B cell (primary cell): ENCODE measurements at places on chromosomes 2 and 18.
A peak's percentile ranks its signal among the peaks of the same experiment; 100 is the strongest.

DNA sequence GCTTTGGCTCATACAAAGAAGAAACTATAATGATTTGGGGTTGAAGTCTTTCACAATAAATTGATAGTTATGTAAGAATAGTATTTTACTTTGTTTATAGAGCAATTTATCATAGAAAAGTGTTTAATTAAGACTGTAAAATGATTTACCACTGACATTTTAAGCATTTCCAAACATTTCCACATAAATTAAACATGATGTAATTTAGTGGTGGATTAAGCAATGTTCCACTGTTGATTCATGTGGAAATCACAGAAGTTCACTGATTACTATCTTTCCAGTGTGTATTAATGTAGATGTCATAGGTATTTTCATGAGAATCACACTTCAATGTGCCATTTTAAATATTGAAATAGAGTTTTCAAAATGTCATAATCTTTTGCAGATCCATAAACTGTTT is 40.1 kb upstream of the GRB14 start:
- no peak overlapping the region for H3K27ac ChIP-seq
- no peaks in the 10 kb centered on the region for H3K36me3 ChIP-seq
- DNase-seq, result no peak
- H3K27me3 ChIP-seq, result no peaks in the 10 kb centered on the region

GRCh38 chr2:231612109-231612455 is 19.4 kb downstream of the TEX44 start:
- H3K36me3 ChIP-seq, result no peaks in the 10 kb centered on the region
- no peaks in the 10 kb centered on the region for H3K27me3 ChIP-seq
- no peak overlapping the region for H3K4me3 ChIP-seq
- H3K4me1 ChIP-seq, result peaks cover 21% of the 10 kb centered on the region
- peak overlapping the region; percentile 10 for H3K27ac ChIP-seq
- DNase-seq, result no peak

DNA sequence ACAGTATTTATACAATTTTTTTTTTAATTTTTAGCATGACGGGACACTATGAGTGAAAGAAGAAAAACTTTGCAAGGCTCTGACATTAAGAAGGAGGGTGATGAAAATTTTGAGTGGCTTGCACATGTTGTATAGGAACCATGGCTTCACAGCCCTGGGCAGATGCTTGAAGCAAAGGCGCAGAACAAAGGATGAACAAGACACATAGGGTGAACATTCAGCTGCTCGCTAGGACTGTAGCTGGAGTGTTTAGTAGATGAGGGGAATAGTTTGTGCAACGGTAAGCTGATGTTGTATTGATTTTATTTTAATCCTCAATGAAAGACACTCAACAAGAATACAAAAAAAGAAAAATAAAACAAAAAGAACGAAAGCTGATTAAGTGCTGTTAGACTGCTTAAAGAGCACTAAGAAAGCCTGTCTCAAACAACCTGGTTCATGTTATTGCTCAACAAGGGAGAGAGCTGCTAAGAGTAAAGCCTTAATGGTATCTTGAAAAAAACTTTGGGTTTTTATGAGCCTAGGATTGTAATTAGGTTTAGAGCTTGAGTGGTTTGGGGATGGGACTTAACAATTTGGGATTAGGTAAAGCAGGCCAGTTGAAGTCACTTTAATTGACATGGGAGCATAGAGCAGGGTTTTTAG is 41.2 kb upstream of the GCFC2 start:
- no peak overlapping the region for H3K4me3 ChIP-seq
- H3K4me1 ChIP-seq, result no peaks in the 10 kb centered on the region
- DNase-seq, result no peak
- no peaks in the 10 kb centered on the region for H3K27me3 ChIP-seq
- H3K36me3 ChIP-seq, result no peaks in the 10 kb centered on the region
- no peak overlapping the region for H3K27ac ChIP-seq

GRCh38 chr2:216851486-216852090 is 8.3 kb downstream of the TNP1 start:
- no peaks in the 10 kb centered on the region for H3K4me1 ChIP-seq
- no peak overlapping the region for H3K27ac ChIP-seq
- H3K27me3 ChIP-seq, result no peaks in the 10 kb centered on the region
- H3K36me3 ChIP-seq, result no peaks in the 10 kb centered on the region
- no peak overlapping the region for H3K4me3 ChIP-seq
- DNase-seq, result no peak

- peak; percentile 90 for DNase-seq
- H3K27me3 ChIP-seq, result no peaks in the 10 kb centered on the region
- H3K4me3 ChIP-seq, result no peak overlapping the region
- peak overlapping the region; percentile 98 for H3K27ac ChIP-seq
- peaks cover 45% of the 10 kb centered on the region for H3K4me1 ChIP-seq
Observed at GRCh38 chr18:79466591-79466990, 70.9 kb downstream of the NFATC1 start.

DNA sequence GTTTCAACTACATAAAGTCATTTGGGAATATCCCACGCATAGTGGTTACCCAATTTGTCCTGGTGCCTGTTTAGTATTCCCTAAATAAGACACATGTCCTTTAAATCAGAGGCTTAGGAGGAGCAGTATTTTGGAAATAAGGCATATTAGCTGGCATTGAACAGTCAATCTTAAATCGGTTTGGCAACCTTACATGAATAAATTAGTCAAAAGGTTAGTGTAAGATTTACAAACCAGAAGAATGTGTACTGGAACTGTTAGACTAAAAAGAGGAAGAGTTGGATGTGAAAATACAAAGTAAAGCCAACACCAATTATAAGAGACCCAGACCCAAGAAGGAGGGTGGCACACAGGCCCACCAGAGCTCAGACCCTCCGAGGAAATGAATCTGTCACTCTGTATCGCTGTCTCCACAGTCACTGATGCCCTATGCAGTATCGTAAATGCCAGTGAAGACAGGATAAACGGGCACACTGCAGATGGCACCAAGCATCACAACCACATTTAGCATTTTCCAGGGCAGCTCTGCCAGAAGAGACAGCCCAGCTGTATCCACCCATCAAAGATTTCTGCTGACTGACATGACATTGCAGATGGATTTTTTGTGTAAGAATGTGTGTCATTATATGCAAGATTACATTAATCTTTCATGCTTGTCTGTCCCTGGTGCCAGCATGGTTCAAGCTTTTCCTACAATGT is 90.4 kb downstream of the CERKL start:
- H3K4me1 ChIP-seq, result no peaks in the 10 kb centered on the region
- H3K27me3 ChIP-seq, result no peaks in the 10 kb centered on the region
- no peaks in the 10 kb centered on the region for H3K36me3 ChIP-seq
- no peak overlapping the region for H3K4me3 ChIP-seq
- no peak overlapping the region for H3K27ac ChIP-seq

DNA sequence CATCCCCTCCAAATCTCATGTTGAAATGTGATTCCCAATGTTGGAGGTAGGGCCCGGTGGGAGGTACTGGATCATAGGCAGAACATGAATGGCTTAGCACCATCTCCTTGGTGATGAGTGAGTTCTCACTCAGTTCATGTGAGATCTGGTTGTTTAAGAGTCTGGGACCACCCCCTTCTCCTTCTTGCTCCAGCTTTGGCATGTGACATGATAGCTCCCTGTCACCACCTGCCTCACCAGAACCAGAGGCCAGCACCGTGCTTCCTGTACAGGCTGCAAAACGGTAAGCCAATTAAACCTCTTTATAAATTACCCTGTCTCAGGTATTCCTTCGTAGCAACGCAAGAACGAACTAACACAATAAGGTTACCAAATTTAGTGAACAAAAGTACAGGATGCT is 95.4 kb downstream of the ZBTB7C start:
- no peaks in the 10 kb centered on the region for H3K27me3 ChIP-seq
- no peak overlapping the region for H3K4me3 ChIP-seq
- no peak overlapping the region for H3K27ac ChIP-seq

DNA sequence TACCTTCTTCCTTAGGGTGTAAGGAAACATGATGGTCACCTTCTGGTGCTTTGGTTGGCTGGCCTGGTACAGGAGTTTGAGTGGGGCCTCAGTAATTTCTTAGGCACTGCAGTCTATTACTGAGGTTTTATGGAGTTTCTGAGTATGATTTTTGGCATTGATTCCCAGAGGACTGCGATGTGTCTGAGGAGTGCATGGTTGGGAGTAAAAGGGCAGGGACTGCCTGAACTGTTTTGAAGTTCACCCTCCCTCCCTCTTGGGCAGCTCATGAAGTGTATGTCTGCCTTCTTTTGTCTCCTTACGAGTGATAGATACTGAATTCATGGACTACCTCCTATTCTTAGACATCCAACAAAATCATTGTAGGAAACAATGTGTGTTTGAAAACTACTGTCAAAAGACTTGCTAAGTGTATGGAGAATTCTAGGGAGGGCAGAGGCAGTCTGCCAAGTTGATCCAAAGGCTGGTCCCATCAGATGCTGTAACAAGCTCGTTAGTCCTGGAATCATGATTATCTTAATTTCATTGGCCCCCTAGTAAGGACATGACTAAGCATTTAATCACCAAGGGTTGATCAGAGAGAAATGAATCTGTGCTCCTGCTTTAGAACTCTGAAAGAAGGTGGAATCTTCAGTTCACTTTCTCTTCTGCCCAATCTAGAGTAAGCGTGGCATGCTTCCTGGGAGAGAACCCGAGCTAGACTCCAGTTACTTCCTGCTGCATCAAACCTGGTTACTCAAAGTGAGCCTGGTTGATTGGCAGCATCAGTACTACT is 26.5 kb downstream of the LYPD6B start:
- no peaks in the 10 kb centered on the region for H3K4me1 ChIP-seq
- no peak for DNase-seq
- H3K36me3 ChIP-seq, result no peaks in the 10 kb centered on the region
- H3K27ac ChIP-seq, result no peak overlapping the region
- no peak overlapping the region for H3K4me3 ChIP-seq

DNA sequence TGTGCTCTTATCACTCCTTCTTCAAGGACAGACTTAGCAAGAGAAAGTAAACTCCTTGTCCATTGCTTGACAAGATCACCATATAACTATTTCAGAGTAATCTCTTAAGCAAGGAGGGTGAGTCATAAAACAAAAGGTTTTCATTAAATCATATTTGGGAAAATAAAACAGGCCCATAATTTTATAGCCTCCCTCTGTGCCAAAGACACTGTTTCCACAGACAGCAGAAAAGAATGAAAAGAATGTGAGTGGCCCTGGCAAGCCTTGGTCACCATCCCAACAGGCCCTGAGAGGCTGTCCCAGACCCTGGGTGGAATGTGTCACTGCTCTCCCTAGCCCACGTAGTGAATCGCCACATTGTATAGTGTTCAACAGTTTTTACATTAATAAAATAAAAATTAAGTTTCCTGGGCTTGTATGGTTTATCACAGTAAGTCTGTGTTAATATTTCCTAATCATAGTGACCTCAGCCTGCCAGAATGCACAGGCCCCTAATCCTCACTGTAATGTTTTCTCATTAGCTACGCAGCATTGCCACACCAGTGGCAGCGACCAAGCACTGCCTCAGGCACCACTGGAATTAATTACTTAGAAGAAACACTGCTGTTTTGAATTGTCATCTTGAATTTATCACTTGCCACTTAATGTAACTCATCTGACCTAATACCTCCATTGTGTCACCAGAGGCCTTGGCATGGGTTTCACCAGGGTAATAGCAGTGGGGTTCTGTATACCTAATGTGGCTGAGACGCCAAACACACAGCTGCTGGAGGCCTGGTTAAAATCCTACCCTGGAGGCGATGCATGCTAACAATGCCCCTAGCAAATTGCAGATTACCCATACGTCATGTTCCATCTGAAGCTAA is 401.9 kb downstream of the LNPK start:
- no peak overlapping the region for H3K4me3 ChIP-seq
- DNase-seq, result no peak
- H3K27me3 ChIP-seq, result no peaks in the 10 kb centered on the region
- no peak overlapping the region for H3K27ac ChIP-seq
